Amniotic epithelial cell (primary cell): ENCODE measurements at places on chromosomes 5 and 9.

DNA sequence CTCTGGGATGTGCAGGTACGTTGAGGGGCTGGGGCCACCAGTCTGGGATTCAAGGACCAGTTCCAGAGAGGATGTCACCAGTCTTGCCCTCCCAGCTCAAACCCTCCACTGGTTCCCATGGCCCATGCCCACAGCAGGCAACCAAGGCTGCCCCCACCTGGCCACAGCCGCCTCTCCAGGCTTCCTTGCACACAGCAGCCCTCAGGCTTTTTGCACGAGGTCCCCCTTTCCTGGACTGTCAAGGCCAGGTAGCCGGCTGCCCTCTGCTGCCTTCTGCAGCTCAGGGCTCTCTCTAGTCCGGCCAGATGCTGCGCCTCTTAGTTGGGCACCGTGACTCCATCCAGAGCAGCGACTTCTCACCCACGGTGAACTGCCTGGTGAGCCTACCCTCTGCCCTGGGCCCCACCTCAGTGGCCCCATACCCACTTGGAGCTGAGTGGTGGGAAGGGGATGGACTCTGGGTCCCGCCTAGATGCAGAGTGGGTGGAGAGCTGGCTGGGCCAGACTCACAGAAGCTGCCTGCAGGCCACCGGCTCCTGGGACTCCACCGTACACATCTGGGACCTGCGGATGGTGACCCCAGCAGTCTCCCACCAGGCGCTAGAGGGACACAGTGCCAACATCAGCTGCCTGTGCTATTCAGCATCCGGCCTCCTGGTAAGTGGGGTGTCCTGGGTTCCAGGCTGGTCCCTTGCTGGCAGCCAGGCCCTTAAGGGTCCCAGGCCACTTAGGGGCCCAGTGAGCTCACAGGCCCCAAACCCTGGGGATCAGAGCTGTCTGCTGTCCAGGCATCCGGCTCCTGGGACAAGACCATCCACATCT is 2.9 kb downstream of the WDR38 start:
- no peak for DNase-seq

DNA sequence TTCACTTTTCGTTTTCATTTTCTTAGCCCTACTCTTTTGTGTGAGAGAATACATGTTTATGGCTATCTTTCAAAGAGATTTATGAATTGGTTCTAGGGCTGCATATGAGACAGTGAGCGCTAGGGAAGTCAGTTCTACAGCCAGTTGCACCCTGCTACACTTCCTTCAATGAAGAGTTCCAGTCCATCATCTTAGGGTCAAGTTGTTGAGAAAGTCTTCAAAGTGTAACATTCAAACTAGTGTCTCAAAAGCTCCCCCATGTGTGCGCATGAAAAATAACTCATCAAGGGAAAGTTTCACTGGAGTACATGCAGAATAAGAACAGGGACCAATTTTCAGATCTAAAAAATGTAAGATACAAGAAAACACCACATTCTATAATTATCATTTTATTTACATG is 317.2 kb downstream of the DEPDC1B start:
- peak; percentile 55 for DNase-seq

- no peak for DNase-seq
Measured at GRCh38 chr9:38478211-38478610, 54.0 kb upstream of the IGFBPL1 start.

DNA sequence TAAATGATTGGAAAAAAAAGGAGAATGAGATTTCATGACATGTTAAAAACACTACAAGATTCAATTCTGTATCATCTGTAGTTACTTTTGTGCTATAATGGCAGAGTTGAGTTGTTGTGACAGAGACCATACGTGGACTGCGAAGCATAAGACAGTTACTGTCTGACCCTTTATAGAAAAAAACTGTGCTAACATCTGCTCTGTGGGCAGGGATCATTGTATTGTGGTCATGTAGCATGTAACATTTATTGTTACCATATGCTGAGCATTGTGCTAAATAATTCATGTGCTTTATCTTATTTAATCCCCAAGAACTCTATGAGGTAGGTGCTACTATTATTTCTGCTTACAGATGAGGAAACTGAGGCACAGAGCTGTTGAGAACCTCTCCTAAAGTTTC is 147.3 kb upstream of the HMHB1 start:
- DNase-seq = no peak

GRCh38 chr9:8622871-8623270 is 823.3 kb upstream of the DMAC1 start:
- no peak for DNase-seq

- no peak for DNase-seq
Measured at GRCh38 chr5:151528996-151529395, 62.1 kb downstream of the FAT2 start.

- DNase-seq = peak; percentile 95
Measured at GRCh38 chr9:34185778-34186551, 7.1 kb downstream of the UBAP1 start.

DNA sequence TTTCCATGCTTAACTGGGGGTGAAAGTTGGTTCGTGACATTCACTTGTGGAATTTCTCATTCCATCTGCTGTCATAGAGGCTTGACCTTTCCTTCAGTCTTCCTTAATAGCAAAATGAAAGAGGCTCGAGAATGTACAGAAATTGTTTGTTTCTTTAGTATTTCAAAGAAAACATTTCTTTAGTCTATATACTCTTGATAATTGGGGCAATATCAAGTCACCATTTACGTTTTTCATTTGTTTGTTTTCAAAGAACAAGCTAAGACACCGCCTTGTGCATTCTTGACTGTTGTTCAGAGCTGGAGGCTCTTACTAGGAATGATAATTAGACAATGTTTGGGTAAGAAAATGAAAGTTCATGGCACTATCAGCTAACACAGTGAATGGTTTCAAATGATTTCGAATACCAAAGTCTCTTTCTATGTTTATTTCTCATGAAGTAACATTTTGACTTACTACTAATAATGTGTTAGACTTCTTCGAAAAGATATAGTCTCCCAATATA is 835.4 kb downstream of the SEMA5A start:
- DNase-seq = peak; percentile 24

- DNase-seq = no peak
Measured at GRCh38 chr5:67245259-67245846, 48.8 kb upstream of the CD180 start.

- DNase-seq = peak; percentile 89
Measured at GRCh38 chr5:180343110-180343830, 9.9 kb downstream of the GFPT2 start.

- DNase-seq = no peak
Measured at GRCh38 chr5:2415678-2416077, 335.8 kb downstream of the IRX2 start.

DNA sequence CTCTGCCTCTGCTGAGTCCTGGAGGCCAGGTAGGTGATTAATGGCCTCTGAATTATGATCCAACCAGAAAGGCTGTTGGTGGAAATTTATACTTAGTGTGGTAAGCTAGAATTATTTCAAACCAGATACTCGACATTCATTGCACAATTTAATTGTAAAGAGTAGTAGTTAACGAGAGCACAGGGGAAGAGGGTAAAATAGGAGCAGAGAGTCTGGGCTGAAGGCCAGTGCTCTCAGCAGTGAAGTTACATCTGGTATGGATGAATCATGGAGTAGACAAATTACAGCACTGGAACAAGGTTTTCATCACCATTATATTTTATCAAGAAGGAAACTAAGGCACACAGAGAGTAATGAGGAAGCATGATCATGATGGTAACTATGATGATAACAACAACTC is 92.5 kb downstream of the TLR4 start:
- peak; percentile 7 for DNase-seq

DNA sequence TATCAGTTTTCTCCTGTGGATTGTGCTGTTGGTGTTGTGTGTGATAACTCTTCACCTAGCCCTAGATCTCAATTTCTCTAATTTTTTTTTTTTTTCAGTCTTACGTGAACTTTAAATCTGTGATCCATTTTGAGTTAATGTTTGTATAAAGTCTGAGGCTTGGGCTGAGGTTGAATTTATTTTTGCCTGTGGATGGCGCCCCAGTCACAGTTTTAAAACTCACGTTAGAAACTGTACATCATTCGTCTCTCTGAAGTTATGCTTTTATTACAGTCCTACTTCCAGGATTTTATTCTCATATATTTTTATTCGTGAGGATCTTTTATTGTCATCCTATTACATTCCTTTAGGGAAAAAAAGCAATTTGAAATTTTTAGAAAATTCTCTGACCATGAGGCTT is 103.1 kb downstream of the EHMT1 start:
- peak; percentile 33 for DNase-seq

DNA sequence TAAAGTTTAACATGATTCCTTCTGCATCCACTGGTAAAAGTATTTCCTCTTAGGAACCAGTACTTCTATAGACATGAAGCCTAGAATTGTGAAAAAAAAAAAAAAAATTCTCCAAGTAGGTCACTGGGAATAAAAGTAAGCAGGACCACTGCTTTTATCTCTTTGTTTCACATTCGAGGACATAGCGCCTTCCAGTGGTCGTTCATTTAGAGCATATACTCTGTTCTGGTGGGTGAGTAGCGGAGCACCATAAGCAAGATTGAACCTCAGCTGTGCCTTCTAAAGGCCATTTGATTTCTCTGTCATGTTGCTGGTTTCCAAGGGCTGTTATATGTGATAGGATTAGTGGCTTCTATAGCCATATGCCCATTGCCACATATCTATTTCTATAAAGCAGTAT is 393.1 kb downstream of the TMEM232 start:
- peak; percentile 72 for DNase-seq

GRCh38 chr5:120368923-120369715 is 95.0 kb upstream of the PRR16 start:
- DNase-seq = no peak

DNA sequence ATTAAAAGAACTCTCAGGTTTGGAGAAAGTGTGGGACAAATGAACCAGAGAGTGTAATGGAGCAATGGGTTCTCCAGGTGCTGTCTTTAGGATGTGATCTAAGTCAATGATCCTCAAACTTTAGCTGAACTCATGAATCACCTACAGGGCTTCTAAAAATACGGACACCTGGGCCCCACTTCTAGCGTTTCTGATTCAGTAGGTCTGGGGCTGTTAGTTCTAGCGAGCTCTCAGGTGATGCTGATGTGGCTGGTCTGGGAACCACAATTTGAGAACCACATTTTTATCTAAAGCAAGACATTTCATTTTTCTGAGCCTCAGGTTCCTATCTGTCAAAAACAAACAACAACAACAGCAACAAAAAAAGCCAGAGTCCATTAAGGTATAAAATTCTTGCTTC is 35.1 kb upstream of the PCA3 start:
- DNase-seq = no peak

GRCh38 chr5:15646371-15646770 is 146.4 kb downstream of the FBXL7 start:
- no peak for DNase-seq

- DNase-seq = peak; percentile 1
Measured at GRCh38 chr9:32603914-32604852, 31.2 kb upstream of the NDUFB6 start.

GRCh38 chr5:157345067-157345466 is 79.1 kb downstream of the CYFIP2 start:
- DNase-seq = no peak

DNA sequence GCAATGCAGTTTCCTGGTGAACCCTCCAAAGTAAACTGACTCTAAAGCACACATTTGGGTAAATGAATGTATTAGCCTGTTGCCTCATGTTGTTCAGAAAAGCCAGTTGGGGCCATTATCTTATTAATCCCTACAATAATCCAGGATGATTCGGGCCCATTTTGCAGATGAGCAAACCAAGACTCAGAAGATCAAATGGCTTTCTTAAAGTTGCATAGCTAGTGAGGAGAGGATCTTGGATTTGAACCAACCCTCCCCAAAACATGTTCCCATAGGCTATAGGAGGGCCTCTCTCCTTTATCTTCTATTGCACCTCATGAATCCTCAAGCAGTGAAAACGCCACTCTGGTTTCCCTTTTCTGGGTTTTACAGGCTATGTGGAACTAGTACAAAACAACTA is 267.6 kb upstream of the RFX3 start:
- DNase-seq = no peak

GRCh38 chr9:2214707-2215106 is 199.6 kb downstream of the SMARCA2 start:
- no peak for DNase-seq

DNA sequence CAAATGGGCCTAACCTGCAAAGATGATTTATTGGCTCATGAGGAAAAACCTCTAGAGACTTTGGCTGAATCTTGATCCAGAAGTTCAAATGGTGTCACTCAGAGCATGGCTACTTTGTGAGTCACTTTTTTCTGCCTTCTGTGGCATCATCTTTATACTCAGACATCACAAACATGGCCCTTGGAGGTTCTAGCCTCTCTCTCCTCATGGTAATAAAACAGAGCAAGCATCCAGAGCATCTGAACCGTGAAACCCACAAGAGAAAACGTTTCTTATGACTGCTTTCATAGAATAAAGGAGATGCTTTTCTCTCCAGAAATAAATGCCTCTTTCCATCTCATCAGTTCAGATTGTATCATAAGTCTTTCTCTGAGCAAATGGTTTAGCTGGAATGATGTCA is 780.3 kb downstream of the KCTD16 start:
- no peak for DNase-seq

DNA sequence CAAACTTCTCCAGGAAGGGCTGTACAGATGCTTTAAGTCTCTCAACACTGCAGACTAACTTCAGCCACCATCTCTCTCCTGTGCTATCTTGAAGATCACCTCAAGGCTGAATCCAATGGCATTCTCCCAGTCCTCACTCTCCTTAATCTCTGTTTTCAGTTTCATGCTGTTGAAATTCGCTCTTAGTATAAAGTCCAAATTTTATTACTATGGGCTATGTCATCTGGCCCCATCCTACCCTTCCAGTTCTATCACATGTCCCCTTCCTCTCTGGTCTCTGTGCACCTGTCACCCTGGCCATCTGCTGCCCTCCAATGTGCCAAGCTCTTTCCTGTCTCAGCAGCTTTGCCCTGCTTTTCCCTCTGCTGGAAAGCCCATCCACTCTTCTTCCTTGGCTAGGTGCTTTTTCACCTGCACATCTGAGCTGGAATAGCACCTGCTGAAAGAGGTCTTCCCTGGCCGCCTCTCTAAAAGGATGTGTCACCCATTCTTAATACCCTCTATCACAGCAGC is 284.7 kb upstream of the MAP3K1 start:
- DNase-seq = no peak

DNA sequence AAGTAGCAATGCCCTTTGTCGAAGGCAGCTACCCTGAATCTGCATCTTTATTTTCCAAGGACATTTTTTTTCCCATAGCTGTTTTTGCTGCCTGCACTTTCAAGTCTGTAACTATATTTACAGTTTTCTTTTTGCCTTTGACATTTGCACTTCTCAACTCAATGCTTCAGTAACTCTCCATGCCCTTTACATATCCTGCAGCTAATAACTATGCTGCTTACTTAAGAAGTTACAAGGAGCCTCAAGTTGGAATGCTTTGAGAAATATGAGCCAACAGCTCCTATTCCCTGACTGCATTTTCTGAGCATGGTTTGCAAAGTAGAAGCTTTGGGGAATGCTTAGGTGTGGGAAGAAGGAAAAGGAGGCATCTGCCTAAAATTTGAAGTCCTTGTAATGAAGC is 194.8 kb upstream of the TRPC7 start:
- DNase-seq = no peak

- DNase-seq = peak; percentile 74
Measured at GRCh38 chr9:36924071-36924470, 110.0 kb downstream of the PAX5 start.

GRCh38 chr9:136623842-136624183 is 38.9 kb upstream of the EGFL7 start:
- DNase-seq = no peak
